Dermis blood vessel endothelial cell (primary cell): ENCODE measurements at places on chromosomes 12 and 14.

DNA sequence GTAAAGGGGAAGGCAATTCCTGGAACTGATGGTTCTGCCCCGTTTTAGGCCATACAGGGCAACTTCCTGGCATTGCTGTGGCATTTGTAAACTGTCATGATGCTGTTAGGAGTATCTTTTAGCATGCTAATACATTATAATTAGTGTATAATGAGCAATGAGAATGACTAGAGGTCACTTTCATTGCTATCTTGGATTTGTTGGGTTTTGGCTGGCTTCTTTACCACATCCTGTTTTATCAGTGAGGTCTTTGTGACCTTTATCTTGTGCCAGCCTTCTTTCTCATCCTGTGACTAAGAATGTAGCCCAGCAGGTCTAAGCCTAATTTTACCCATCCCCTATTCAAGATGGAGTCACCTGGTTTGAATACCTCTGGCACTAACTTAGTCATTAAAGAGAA lies 51.2 kb downstream of the TESPA1 start:
- DNase-seq, result peak; percentile 21

DNA sequence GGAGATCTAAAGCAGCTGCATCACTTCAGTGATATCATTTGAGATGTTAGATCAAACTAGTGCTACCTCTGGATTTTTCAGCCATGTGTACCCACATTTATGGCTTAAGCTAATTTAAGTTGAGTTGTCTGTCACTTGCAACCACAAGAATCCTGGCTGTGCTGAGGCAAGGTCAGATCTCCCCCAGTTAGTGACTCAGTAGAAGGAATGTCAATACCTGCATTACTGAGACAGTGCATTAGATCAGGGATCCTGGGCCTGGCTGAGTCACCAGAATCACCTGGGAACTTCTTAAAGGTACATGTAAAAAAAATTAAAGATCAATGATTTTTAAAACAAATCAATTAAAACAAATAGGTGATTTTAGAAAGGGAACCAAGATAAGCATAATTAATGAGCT lies 84.6 kb upstream of the GRIN2B start:
- DNase-seq, result no peak

GRCh38 chr14:73741386-73741875 lies 27.2 kb upstream of the PNMA1 start:
- DNase-seq, result peak; percentile 93

- DNase-seq, result peak; percentile 34
These were observed 12.5 kb upstream of the MAP3K9 start for GRCh38 chr14:70821584-70822529.

GRCh38 chr12:127657036-127657435 lies 609.9 kb upstream of the TMEM132C start:
- DNase-seq, result no peak

- no peak for DNase-seq
These were observed 116.5 kb downstream of the RFLNA start for GRCh38 chr12:124411281-124411878.

DNA sequence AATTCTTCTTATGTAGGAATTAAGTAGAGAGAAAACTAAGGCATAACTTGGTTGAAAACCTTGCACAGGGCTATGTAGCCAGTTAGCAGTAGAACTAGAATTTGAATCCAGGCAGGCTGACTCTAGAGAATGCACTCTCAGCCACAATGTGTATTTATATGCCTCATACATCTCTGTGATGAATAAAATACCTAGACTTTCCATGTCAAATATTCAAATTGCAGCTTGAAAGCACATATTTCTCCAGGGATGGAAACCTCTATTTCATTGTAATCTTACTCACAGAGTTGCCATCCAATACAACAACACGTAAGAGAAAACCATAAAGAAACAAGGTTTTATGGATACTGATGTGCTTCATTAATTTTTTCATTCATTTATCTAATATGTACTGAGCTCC lies 256.0 kb upstream of the FLRT2 start:
- no peak for DNase-seq

DNA sequence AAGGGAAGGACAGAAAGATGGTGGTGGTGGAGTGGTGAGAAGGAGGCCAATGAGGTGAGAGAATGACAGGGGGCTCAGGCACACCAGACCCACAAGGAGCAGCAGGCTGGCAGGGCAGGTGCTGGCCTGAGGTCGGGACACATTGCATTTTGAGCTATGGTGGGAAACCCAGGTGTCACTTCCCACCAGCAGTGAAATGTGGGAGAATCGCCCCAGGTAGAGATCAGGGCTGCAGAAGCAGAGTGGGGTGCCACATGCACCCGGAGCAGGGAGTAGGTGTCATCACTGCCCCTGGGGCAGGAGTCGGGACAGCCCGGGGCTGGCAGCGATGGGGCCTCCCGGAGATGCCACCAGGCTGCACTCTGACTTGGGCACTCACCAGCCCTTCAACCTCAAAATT lies 315.8 kb downstream of the BCL11B start:
- DNase-seq, result no peak

GRCh38 chr12:52543985-52544883 lies 8.7 kb downstream of the KRT71 start:
- DNase-seq, result no peak
